ENCODE measurements at places on chromosomes 6 and 20.

DNA sequence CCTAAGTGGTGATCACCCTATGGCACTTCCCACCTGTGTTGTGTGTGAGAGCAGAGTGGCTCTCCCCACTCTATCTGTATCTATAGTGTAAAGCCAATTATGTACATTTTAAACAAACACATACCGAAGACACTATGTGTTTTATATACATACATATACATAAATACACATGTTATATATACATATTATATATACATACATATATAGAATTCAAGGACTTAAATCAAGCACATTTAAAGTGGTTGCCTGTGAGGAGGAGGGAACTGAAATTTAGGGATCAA lies 246.6 kb downstream of the LY86 start:
- DNase-seq, result no peak

DNA sequence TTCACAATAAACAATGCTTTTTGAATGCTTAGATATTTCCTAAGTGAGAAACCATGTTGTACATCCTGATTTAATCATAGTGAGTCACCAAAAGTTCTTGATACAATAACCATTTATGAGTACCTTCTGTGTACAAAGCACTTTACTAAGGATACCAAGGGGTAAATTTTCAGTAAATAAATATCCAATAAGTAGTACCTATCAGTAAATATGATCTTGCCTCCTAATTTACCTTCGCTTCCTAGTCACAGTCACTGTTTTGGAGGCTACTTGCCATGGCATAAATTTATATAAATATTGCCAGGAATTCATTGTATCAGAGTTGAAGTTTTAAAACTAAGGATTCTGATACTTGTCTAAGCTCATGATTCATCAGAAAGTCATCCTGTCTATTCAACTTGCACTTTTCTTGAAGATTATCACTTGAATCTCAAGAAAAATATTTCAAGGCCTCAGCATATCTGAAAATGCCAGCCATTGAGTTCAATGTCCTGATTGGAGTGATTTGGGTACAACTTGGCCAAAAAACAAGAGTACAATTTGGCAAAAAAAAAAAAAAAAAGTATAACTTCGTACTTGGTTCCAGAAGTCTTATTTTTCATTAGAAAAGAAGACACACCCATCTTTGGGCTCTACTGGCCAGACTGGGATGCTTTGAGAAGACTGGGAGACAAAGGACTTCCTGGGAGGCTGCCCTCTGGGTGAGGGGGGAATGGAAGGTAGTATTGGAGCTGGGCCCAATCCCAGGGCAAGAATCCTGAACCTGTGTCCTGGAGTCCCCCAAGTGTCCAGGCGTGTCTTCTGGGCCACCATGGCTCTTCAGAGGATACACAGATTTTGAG lies 32.8 kb downstream of the RAB22A start:
- no peak for DNase-seq

DNA sequence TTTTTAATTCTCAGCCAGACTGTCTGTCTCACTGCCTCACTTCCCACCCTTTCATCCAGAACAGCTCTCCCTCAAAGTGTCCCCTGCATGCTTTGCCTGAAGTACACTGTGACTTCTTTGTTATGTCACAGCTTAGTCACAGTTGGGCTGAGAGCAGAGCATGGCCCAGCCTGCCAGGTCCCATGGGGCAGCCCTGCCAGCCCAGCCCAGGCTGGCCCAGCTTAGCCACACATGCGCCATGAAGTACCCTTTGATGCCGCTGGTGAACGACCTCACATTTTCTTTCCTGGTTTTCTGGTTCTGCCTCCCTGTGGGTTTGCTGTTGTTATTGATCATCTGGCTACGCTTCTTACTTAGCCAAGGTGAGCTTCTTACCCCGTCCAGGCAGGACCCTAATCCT lies at the start of gene ADIG:
TSS of gene ADIG (plus strand) at position 185 of the 400 bp plus-strand sequence. CDS start at position 239, 54 bp downstream.
- DNase-seq, result peak; percentile 70

DNA sequence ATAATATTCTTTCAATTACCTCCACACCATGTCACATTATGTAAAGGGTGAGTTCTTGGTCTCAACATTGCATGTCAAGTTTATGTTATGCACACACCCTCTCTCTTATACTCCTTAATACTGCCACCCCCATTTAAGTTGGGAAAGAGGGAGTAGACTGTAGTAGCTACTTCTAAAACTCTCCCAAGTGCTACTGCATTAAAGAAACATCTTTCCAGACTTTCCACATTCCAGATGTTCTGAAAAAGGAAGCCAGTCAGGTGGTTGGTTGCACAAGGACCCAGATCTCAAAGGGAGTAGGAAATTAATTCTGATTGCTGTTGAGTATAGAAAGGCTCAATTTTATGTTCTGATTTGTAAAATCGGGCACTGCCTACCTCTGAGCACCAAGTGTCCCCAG lies 419.5 kb downstream of the CD83 start:
- DNase-seq, result no peak

GRCh38 chr6:78578430-78578829 lies 288.9 kb upstream of the IRAK1BP1 start:
- DNase-seq, result no peak

- DNase-seq, result peak; percentile 93
These were observed 4.2 kb upstream of the ZBTB46 start for GRCh38 chr20:63835021-63835858.

- DNase-seq, result no peak
These were observed 22.5 kb downstream of the HLA-G start for GRCh38 chr6:29850011-29850553.

DNA sequence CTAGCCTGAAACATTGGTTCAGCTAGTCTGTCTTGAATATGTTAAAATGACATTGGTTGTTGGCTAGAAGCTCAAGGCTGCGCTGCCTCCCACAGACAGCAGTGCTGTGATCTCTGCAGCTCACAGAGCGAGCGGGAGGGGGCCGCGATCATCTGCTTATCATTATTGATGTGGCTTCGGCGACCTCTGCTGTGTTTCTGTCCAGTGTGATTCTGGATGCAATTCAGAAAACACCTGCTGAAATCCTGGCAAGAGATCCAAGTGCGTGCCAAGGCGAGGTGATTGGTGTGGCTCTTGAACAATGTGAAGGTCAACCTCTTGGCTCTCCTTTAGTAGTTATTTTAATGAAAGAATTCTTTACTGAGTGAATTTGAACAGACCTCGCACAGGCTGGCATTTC lies 142.3 kb upstream of the SASH1 start:
- peak; percentile 19 for DNase-seq

- no peak for DNase-seq
These were observed 170.3 kb upstream of the PDE10A start for GRCh38 chr6:165833355-165833754.

DNA sequence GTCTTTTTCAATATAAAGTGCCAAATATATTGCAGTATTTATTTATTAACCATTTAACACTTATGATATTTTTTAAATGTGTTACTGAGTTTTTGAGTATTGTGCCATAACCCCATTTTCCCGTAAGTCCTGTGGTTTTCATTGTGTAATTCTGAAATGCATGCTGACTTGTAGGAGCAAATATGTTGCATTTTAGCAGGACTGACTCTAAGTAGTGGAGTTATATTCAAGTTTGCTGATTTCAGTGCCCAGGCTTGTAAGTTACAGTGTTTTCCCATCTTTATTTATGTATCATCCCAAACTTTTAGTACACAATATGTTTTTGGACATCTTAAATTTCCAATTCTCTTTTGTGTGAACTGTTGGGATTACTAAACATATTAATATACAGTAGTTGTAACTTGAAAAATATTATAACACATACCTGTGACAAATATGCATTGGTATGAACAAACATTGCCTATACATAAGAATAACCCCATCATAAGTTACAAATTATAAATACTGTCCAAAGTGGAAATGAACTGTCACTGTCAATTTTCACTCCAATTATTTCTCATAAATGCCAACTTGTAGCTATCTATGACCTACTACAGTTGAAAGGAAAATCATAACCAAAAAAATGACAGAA lies 179.3 kb upstream of the RUNX2 start:
- no peak for DNase-seq
